ENCODE measurements at places on chromosomes 3 and 15.

DNA sequence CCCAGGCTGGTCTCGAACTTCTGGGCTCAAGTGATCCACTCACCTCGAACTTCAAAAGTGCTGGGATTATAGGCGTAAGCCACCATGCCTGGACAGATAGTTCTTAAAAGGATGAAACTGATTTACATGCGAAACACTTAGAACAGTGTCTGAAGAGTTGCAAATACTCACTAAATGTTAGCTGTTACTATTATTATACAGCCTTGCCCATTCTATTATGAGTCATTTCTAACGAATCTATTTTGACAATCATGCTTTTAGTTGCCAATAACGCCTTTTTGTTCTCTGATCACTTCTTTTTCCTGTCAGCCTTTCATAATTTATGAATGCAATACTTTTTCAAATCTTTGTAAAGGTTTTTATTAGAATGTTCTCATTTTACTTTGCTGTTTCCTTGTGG is 112.7 kb downstream of the SNRK start:
- no peak for ATAC-seq

DNA sequence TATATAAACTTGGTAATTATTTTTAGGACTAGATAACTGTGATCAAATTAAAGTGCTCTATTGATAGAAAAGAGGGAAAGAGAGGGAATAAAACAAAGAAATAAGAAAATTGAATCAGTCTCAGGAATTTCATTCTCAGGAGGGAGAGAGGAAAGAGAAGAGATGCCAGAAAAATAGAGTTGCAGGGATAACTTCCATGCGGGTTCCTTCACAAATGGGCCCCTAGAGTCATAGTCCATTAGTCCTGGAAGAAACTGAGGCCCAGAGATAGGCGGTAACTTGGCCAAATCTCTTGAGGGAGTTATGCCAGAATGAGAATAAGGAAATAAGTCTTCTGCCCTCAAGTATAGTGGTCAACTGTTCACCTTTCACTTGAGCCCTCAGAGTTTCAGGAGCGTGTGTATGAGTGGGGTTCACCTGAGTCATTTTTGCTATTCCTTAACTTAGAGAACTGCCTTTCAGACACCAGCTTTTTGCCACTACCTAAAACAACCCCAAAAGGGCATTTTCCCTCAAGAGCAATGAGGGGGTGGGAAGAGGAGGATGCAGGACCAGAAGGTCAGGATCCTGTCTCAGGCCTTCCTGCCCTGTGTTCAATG is 192.6 kb downstream of the MEX3B start:
- ATAC-seq, result no peak

GRCh38 chr15:84766461-84767035 is 18.2 kb downstream of the ZNF592 start:
- no peak for ATAC-seq

DNA sequence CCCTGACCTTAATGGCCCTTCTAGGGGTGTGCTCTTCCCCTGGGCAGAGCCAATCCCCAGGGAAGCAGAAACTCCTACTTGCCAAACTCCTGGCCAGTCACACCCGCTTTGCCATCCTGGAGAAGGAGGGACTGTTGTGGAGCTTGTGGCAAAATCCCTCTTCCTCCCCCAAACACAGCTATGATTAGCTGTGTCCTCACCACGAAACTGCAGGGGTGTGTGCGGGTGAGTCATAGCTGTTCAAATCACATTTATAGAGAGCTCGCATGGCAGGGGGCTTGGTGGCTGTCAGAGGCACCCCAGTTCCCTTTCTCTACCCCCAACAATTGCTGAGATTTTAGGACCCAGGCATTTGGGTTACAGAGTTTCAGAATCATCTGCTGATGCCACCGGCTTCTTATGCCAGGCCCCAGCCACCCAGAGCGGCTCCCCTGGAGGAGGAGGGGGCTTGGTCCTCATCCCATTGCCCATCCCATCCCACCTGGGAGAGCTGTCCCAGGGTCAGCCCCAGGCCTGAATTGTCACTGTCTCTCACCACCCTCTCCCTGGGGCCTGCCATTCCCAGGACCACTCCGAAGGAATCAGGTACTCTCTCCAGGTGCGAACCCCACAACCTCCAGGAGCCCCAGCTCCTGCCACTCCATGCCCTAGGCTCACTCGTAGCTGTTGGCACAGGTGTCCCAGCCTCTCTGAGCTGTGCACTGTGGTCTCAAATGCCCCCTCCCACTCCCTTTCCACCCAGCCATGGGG is 28.8 kb upstream of the MAGEF1 start:
- ATAC-seq, result peak; percentile 85

- ATAC-seq, result peak; percentile 38
Observed at GRCh38 chr15:40493089-40493840, 22.5 kb downstream of the CHST14 start.

DNA sequence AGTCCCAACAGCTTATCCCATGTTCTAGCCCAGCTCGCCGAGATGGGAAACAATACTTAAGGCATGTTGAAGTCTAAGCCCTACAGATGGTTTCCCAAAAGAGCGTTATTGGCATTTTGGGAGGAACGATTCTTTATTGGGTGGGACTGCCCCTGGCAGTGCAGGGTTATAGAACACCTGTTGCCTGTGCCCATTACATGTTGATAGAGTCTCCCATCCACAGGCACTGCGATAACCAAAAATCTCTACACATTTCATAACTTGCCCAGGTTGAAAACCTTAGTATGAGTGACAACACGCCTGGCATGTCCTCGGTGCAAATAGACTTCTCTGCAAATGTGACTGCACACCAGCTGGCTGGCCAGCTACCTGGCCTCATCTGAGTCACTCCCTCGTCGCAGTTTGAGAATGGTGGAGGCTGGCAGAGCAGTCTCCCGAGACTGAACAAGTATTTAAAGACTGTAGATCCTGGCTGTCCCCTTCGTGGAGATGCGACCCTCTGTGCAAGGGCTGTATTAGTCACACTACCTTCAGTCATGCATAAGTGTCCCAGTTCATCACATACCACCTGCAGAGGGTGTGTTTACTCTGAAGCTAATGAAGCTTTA is 18.7 kb downstream of the ZNF80 start:
- ATAC-seq, result no peak

DNA sequence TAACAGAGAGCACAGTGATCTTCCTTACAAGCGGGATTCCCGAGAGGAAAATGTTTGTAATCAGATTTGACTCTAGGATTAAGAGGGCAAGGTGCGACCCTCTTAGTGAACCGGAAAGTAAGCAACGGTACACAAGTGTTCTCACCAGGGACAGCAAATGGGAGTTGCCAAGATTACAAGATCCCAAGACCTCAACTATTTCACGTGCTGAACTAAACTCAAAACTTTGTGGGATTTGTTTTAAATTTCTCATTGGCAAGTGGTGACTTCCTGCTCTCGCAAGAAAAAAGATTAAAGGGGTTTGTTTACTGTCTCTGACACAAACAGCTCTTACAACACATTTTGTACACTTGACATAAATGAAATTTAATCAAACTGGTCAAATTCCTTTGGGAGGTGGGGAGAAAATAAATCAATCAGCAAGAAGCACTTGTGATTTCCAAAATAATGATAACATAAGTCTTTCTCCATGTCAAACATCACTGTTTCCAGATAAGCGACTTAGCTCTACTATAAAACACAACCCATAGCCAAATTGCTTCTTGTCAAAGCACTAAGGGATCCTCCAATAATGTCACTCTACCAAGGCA is 2.2 kb upstream of the PGPEP1L start:
- ATAC-seq, result no peak

- ATAC-seq, result peak; percentile 51
Observed at GRCh38 chr3:48187579-48188265, 495 bp downstream of the CDC25A start.

DNA sequence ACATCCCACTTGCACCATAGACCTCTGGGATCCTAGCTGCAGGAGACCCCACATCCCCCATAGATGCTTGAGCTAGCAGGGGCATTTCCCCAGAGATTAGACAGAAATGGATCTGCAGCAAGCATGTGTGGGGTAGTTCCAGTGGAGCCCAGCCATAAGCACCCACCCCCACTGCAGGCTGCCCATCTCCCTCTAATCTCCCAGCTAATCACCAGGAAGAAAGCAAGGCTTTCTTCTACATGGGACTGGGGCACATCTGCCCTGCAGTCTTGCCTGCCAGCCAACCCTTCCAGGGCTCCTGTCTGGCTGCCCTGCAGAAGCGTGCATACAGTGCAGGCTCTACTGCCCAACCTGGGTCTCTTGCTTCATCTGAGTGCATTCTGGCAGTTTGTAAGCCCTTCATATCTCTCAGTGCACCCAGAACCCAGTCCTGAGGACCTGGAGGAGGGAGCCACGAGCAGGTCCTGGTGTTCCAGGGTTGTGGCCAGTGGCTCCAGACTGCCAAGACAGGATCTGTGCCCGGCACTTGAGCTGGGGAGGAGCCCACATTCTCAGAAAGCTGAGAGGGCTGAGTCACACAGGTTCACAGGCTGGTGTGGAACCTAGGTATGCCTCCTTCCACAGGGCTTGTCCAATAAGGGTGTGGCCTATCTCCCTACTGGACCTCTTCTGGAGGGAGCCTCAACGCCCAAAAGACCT is 49.9 kb upstream of the IGSF11 start:
- peak; percentile 97 for ATAC-seq

DNA sequence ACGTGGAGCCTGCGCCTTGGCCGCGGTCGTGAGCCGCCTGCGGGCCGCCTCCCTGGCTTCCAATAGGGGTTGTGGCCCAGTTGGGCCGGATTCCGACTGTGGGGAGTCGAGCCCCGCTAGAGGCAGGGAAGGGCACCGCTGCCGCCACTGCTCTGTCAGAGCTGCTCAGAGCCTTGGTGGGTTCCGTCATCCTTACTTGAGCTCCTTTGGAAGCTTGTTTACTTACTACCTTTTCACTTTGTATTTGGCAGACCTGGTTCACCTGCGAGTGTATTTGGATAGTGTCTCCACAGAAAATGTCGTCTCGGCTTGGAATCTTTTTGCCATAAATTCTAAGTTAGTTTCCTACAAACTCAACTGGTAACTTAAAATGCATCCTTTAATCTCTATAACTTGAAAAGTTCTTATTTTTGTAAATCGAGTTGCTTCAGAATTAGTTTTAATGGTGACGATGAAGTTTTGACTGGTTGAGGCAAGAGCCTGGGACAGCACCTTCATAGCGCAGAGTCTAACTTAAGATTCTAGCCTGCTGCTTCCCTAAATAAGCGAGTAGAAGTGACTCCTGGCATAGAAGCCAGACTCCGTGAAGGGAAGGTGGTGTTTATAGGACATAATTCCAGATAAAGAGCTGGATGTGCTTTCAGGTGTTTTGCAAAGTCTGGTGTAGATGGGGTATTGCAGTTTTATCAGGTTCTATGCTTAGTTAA is 800 bp downstream of the DAG1 start:
- ATAC-seq, result peak; percentile 39

- no peak for ATAC-seq
Observed at GRCh38 chr3:127395663-127396355, 108.0 kb upstream of the PRR20G start.

DNA sequence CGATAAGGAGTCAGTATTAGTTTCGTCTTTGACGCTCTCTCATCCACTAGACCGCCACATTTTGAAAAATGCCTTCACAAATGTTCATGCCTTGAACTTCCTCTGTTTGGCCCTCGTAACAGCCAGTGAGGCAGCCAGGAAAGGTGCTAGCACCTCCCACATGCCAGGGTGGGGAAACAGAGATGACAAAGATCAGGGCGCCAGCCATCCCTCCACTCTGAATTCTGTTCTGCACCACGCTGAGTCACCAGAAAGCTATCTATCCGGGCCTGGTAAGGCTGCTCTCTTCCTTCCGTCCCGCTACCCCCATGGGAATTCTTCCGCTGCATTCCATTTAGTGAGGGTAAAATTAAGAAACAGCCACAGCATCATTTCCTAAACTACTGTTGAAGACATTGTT is 31.3 kb upstream of the BCL2L10 start:
- no peak for ATAC-seq

GRCh38 chr15:59306520-59307164 is 66.0 kb downstream of the MYO1E start:
- ATAC-seq, result peak; percentile 78

GRCh38 chr15:93141371-93141794 is 52.4 kb upstream of the RGMA start:
- no peak for ATAC-seq
